ENCODE measurements at places on chromosomes 5 and 9.

DNA sequence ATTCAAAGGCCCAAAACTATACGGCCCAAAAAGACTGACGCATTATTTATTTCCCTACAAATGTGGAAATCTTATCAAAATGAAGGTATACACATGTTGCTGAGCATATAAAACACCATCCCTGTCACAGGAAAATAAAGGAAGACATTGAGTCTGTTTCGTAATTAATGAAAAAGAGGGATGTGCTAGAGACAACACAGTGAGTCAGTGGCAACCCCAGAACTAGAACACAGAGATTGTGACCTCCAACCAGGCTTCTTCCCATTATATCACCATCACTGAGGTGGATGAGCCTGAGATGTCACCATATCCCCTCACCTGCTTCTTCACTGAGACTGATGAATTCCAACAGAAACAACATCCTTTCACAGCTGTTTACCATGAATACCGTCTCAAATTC is 3.8 kb downstream of the NDUFA8 start:
- no peak for DNase-seq

DNA sequence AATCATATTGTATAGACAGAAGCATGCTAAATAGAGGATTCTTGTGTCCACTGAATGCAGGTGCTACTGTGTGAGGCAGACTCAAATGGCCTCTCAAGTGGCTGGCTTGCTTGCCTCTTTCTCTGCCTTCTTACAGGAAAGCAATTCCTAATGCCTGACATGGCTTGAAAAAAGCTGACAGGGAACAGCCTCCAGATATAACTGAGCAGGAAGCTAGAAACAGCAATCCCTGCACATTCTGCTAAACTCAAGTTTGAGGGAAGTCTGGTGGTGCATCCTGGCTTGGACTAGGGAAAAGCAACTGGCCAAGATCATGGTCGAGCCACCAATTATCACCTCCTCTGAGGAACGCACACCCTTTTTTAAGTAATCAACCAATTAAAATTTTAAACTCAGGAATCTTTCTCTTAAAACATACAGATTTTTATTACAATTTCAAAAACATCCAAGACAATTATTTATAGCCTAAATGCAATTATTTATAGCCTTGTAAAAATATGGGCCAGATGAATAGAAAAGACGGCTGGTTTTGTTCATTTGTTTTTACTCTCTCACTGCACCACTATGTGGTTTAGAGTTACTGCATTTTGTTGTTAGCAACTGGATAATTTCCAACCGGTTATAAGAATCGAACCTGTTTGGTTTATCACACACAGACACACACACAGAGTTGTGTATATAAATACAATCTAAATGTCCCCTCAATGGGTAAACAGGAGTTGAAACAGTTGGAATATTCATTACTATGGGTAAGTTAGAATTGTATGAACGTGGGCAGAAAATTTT is 290.9 kb upstream of the ANKRD55 start:
- no peak for DNase-seq

GRCh38 chr9:133044661-133045060 is 13.9 kb downstream of the GTF3C5 start:
- DNase-seq: peak; percentile 26

GRCh38 chr9:130898552-130898852 is 1.9 kb upstream of the QRFP start:
- DNase-seq: no peak

DNA sequence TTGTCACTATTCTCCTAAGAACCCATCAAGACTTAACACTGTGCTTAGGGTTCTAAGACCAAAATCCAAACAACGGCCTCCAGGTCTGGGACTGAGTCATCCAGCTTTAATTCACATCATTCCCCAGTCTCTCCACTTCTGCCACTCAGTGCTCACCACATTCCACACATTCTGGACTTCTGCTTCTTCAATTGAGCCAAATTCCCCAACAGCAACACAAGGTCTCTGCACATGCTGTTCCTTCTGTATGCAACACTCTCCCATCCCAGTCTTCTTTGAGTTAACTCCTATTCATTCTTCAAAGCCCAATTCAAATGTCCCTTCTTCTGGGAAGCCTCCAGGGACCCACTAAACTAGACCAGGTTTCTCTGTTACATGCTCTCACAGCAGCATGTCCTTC is 97.8 kb downstream of the GPR21 start:
- no peak for DNase-seq

DNA sequence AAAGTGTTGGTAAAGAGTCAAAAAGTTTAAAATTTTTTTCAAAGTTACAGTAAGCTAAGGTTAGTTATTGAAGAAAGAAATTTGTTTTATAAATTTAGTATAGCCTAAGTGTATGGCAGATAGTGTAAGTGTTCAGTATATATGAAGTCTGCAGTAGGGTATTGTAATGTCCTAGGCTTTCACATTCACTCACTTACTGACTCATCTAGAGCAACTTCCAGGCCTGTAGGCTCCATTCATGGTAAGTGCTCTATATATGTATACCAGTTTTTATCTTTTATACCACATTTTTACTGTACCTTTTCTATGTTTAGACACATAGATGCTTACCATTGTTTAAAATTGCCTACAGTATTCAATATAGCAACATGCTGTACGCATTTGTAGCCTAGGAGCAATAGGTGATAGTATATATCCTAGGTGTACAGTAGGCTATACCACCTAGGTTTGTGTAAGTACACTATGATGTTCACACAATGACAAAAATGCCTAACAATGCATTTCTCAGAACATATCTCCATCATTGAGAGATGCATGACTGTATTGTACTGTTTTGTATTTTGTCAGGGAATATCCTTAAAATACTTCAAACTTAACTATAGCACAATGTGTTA is 38.5 kb downstream of the CYSTM1 start:
- DNase-seq: no peak

- DNase-seq: no peak
These were observed 1.2 kb upstream of the GABRA1 start for GRCh38 chr5:161846746-161847145.

GRCh38 chr5:138180183-138180782 is 1.4 kb downstream of the KIF20A start:
- no peak for DNase-seq

DNA sequence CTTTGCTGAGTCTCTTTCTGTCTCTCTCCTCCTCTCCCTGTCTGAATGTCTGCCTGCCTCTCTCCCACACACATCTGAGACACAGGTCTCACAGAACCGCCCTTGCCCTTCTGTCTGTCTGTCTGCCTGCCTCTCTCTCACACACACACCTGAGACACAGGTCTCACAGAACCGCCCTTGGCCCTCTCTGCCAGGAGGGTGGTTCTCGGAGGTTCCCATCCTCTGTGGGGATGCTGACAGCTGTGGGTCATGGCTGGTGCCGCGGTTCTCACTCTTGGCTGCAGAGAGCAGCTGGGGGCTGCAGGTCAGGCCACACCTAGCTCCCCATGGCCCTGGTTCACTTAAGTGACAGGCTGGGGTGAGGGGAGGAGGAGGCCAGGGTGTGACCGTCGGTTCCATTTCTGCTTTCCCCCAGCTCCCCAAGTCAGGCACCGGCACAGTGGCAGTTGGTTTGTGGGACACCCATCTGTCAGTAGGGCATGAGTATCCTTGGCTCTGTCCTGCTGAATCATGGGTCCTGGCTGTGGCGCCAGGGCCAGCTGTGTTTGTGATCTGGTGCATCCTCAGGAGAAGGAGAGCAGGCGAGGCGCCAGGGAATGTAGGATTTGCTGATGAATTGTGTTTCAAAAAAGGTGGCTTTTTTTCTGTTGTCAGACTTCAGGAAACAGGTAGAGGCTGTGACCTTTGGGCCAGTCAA is 42.3 kb upstream of the CLPTM1L start:
- DNase-seq: no peak

- no peak for DNase-seq
These were observed at the start of gene GGTA1 for GRCh38 chr9:121499427-121500164. Gene GGTA1, minus strand, starts transcription at chr9:121499844. Its CDS starts 31,922 bp downstream, at chr9:121467922.

- DNase-seq: no peak
These were observed 308.4 kb downstream of the MSX2 start for GRCh38 chr5:175032741-175033151.

- DNase-seq: peak; percentile 32
These were observed at the start of gene NR2F1-AS1 for GRCh38 chr5:93580927-93581445. Gene NR2F1-AS1, minus strand, starts transcription at chr5:93581219.

DNA sequence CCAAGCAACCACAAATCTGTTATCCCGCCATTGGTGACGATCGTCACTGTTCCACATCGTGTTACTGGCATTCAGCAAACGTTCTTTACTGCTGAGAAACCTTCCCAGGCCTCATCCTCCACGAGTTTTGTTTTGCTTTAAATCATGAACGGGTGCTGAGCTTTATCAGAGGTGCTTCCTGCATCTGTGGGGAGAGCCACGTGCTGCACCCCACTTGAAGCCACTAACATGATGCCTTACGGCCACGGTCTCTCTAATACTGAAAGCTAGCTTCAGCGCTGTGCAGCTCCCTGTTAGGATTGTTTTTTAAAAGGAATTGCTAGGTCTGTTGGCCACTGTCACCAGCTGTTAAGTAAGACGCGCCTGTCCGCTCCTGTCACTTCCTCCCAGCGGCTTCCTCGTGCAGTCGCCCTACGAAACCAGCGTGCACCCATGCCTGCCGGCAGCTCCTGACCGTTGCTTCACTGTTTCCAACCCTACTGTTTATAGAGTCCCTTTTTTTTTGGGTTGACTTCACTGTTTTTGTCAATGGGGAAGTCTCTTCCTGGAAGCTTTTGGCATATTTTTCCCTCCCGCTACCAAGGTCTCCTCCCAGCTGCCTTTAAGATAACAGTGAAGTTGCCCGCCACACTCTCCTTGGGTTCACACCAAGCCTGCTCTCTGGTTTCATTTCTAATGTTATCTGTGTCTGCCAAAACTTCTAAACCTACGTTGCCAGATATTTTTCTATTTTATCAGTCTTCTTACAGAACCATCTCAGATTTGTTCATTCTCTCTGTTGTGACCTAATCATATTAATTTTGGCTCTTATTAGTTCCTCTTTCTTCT is 20.3 kb downstream of the LPCAT1 start:
- DNase-seq: no peak

- DNase-seq: no peak
These were observed 796.3 kb downstream of the SEMA5A start for GRCh38 chr5:8749556-8749955.

- DNase-seq: no peak
These were observed 4.7 kb downstream of the CREB3 start for GRCh38 chr9:35737143-35737542.

DNA sequence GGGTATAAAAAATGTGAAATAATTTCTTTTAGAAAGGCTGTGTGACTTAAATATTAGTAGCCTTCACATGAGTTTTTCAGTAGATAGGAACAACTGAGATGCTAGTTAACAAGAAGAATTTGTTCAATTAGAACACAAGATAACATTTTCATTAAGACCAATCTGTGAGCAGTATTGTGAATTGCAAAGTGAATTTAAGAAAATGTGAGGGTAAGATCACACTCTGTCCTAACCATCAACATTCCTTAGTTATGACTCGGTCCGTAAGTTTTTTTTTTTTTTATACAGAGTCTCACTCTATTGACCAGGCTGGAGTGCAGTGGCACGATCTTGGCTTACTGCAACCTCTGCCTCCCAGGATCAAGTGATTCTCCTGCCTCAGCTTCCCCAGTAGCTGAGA is 180.2 kb upstream of the EGFLAM start:
- DNase-seq: no peak

GRCh38 chr5:1540166-1540565 is 16.4 kb upstream of the LPCAT1 start:
- no peak for DNase-seq

DNA sequence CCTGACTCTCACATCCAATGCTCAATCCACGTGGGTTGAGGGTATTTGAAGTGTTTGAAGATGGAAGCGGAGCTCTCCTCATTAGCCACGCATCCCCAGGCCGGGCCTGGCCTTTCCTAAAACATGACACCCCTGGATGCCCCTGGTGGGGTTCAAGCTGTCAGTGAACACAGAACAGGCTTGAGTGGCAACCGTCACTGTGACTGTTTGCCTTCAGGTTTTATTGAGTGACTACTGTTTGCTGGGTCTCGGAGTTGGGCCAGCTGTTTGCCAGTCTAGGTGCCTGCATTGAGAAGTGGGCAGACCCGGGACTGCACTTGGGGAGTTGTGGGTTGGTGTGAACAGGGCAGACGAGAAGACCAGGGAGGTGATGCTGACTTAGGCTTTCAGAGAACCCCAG is 7.8 kb upstream of the OLFM1 start:
- DNase-seq: no peak

DNA sequence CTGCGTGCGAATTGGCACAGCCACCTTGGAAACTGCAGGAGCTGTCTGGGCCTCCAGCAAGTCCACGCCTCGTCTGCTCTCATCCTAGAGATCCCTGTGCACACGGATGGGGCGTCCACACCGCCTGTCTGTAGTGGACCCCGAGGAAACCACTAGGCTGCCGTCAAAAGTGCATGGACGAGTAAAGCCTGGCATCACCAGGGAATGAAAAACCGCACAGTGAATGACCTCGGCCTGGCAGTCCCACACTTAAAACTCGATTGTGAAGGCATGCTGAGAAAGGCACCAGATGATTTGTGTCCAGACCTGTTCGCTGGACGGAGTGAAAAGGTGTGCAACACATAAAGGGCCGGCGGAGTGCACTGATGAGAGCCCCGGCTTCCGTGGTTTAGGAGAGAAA is 50.8 kb downstream of the MRPL36 start:
- DNase-seq: no peak

DNA sequence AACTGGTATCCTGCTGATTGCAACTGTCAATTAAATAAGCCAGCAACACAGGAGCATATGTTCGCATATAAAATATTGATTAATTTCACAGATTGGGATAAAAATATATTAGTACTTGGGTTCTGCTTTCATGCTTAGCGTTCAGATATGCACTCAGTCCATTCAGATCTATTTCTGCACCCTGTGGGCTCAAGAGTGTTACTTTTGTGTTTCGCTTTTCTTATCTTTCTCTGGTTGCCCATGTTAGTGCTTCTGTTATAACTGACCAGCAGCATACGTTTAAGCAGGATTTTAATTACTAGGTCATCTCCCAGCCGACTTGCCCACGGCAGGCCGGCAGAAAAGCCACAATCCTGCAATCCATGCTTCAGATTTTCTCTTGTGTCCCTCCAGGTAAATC is 289.1 kb downstream of the EBF1 start:
- DNase-seq: no peak

- DNase-seq: no peak
These were observed 148.3 kb downstream of the DCP2 start for GRCh38 chr5:113124914-113125313.

DNA sequence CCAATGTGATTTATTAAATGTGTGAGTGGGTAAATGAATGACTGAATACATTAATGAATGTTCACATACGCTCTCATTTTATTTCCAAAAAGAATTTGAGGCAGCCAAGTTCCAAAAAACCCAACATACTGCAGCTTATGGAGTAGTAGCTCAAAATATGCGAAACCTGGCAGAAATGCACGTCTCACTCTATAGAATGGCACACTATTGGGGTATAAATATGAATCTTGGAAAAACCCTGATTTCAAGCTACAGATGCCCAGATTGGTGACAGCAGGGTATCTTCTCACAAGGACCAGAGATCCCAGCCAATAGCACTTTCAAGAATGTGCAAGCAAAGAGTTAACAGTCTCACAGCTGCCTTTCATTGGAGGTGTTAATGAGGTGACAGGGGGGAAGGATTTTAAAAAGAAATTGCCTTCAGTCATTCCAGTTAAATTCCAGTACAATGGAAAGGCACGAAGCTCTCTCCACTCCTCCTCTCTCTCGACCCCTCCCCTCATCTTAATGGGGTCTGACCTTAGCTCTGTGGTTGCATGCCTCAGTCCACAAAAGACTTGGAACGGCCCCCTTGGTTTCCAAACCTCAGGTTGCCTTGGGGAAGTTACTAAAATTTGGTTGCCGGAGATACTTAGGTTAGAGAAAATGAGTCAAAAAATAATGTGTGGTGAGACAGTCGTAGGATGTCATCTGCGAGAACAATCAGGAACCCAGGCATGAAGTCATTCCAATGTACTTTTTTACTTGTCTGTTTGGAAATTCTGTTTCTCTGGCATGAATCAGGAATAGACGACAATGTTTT is 307.4 kb downstream of the NFIB start:
- DNase-seq: no peak
